ENCODE measurements at places on chromosomes 2 and 18.

- DNase-seq: no peak
Measured at GRCh38 chr2:158575051-158575635, 118.4 kb downstream of the PKP4 start.

DNA sequence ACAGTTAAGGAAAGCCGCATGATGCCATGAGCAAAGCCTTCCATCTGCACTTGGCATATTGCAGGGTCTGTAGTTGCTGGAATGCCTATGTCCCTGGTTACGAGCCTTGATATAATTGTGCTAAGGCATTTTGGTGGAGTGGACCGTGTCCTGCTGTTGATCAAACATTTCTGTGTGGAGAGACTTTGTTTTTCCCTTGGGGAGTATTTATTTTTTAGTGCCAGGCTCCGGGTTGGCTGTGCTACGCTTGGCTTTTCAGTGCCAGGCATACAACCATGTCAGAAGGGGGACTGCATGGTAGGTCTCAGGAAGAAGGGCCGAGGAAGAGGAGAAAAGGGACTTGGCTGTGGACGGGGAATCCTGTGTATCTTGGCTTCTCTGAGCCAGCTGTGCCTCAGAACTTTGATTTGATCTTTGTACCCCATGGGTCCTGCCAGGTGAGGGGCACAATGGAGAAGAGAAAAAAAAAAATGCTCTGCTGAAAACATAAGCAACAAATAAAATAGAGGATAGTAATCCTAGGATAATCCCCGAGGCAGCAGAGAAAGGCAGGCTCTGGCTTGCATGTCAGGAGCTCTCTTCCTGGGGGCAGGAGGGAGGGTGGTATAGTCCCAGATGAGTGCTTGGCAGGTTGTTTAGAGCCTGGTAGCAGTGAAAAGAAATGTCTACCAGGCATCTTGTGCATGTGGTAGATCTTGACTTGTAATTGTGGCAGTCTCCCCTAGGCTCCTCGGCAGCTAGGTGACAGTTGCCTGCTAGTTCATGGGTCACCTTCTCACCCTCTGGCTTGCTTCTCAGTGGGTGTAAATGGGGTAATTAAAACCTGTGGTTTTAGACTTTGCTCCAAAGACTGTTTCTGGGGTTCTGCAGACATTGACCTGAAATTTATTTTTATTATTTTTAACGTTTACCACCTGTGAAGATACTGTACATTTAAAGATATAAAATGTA is 233.0 kb downstream of the NEDD4L start:
- DNase-seq: no peak

GRCh38 chr2:82879803-82880202 is 1579.3 kb downstream of the SUCLG1 start:
- DNase-seq: no peak

GRCh38 chr18:74856928-74857327 is 259.3 kb downstream of the ZNF407 start:
- no peak for DNase-seq

All from T-helper 17 cell (primary cell).